ENCODE measurements at places on chromosomes 5 and 9.

DNA sequence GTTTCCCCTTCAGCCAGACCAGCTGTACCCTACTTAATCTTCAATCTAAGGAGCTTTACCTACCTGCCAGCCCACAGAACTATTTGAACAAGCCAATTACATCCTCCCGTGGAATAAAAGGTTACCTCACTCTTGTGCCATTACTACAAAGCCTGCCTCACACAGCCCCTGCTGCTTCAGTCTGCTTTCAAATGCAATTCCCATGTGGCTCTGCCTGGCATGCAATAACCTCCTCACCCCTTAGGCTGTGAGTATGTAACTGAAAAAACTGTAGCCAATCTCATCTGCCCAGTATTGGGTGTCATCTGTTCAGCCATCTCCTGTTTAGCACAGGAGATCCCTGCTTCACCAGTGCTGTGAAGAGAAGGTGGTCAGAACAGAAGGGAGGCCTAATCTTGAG lies 6.1 kb upstream of the GCNT1 start:
- peak; percentile 54 for DNase-seq

DNA sequence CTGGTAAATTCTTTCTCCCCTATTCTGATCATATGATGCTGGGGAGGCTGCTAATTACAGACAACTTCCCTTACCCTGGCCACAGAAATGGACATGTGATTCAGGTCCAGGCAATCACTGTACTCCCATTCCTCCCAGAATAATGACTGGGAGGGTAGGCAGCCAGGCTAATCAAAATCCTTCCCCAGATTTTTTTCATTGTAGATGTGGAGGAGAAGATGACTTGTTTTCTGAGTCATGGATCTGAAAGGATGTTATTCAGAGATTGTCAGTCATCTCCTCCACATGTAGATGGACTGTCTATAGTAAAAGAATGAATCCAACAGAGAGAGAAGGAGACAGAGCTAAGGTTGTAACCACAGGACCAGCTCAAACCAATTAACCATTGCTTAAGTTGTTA lies 123.9 kb upstream of the PUM3 start:
- no peak for DNase-seq

- no peak for DNase-seq
Observed at GRCh38 chr9:130207241-130207992, 35.2 kb downstream of the NCS1 start.

- DNase-seq, result no peak
Observed at GRCh38 chr9:103458826-103459225, 463.7 kb downstream of the CYLC2 start.

DNA sequence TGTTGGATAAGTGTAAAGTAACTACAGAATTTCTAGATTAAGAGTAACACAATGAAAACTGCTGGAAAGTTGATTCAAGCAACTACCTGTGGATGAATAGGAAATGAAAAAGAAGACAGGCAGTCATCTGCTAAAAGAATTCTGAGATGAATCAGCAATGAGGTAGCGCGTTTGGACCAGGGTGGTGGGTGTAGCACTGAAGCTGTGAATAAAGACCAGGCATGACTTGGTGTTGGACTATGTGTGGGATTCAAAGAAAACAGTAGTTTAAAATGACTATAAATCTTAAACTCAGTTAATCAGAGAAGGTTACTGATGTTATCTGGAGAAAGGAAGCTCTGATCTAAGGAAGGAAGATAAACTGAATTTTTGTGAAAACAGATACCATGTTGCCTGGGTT lies 159.8 kb downstream of the FBN2 start:
- no peak for DNase-seq

DNA sequence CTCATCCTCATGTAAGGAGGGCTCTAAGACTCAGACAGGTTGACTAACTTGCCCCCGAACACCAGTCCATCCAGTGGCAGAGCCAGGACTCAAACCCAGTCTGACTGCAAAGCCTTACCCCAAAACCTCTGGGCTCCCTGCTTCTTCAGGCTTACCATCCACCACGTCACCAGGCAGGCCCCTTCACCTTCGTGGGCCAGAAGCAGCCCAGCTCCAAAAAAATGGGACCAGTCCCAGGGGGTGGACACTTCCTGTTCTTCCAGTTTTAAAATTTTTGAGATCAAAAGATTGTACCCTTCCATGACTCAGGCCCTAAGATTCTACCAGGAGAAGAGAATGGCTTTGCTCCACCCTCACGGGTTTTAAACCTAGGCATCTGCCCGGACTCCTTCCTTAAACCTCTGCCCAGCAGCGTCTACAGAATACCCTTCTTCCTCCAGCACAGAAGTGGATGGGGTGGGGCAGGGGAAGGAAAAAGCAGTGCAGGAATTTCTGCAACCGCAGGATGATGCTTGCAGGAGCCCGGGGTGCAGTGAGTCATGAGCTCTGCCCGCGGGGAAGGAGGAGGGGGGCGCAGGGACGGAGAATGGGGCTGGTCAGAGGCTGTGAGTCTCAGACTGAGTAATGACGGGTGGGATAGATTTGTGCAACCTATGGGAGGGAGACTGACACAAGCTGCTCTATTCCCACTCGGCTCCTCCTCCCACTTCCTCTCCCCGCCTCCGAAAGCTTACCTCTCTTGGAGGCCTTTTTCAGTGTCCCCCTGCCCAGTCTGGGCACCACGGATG lies 50.4 kb upstream of the STXBP1 start:
- no peak for DNase-seq

GRCh38 chr5:127313847-127314473 lies 23.4 kb downstream of the MEGF10 start:
- DNase-seq, result peak; percentile 53

DNA sequence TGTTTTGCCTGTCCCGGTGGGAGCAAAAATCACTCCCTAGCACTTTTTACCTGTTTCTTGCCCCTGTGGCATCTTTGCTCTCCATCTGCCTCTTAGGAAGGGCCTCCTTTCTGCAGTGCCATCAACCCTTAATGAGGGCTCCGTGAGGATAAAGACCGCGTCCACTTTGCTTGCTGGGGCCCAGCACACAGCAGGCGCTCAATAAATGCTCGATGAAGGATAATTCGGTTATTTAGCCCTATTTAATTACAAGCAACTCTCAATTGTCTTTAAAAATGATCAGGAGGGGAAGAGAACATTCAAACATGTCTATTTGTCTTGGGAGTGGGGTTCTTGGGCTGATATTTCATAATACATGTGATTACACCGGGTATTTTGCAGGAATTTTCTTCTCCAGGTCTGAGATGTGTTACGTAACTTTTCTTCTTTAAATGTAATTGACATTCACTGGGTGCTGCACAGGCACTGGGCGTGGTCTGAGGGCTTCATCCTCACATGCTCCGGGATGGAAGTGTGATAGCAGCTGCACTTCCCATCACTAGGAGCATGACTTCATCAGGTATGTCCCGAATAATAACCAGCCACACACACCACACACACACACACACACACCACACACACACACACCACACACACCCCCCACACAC lies 19.8 kb upstream of the NTNG2 start:
- peak; percentile 59 for DNase-seq

All from NCI-H345 (cell line).